ENCODE measurements at places on chromosomes 12 and 14.

DNA sequence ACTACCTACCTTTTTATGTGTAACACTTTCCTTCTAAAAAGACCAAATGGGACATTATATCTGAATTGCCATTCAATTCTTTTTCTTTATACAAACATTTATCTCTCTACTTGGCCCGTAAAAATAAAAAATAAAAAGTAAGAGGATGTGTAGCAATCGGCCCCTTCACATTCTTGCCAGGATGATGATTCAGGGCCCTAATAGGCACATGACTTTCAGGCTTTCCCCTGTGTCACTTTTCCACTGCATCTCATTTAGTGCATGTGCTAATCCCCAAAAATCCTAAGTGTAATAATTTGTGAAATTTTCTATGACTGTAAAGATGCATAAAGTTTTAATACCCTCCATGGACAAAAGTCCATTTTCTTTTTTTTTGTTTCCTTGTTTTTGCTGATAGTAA, 23.0 kb upstream of the ATP2B1 start:
- DNase-seq, result no peak

GRCh38 chr12:38158428-38159091, 158.0 kb upstream of the ALG10B start:
- DNase-seq, result no peak

DNA sequence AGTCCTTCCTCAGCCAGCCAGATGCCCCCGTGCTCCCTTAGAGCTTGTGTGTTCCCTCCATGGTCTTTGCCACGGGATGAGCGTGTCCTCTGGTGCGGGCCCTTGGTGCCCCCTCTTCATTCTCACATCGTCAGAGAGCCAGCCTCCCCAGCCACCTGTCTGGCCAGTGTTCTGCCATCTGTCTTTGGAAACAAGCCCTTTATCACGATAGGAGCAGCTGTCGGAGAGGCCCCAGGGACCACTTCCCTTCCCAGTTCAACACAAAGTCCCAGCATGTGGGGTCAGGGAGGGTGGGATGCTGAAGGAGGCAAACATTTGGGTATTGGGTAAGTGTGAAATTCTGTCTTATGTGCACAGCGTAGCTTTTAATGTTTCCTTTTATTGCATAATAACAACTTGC, 44.5 kb downstream of the DYNC1H1 start:
- no peak for DNase-seq

DNA sequence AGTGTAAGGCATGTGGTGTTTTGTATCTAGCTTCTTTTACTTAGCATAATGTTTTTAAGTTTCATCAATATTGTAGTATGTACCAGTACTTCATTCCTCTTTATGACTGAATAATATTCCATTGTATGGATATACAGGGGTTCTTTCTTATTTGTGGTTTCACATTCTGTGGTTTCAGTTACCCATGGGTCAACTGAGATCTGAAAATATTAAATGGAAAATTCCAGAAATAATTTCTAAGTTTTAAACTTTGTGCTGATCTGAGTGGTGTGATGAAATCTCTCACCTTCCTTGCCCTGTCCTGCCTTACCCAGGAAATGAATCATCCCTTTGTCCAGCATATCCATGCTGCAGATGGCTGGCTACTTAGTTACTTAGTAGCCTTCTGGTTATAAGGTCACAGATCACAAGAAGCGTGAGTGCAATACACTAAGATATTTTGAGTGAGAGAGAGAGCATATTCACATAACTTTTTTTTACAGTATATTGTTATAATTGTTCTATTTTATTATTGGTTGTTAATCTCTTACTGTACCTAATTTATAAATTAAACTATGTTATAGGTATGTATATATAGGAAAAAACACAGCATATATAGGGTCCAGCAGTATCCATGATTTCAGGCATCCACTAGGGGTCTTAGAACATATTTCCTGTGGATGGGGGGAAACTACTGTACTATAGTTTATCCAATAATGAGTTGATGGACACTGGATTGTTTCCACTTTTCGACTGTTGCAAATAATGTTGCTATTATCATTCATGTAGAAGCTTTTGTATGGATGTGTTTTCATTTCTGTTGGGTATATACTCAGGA, 59.6 kb upstream of the LRTM2 start:
- DNase-seq, result no peak

GRCh38 chr14:56367416-56367815, 212.2 kb upstream of the TMEM260 start:
- DNase-seq, result no peak

DNA sequence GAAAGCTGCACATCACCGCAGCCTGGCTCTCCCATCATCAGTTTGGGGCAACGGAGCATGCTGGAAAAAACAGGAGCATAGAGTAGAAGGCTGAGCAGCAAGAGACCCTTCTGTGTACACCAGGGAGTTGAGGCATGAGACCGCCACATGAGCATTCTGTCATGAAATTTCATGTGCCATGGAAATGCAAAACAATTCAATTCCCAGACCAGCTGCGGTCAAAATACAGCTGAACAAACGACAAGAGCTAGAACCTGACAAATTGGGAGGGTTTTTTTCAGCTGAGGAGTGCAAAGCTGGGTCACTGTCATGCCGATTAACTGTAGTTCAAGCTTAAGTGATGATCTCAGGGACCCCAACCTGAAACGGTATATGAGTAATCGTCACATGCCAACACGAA, 37.1 kb downstream of the TMEM30B start:
- DNase-seq, result no peak

DNA sequence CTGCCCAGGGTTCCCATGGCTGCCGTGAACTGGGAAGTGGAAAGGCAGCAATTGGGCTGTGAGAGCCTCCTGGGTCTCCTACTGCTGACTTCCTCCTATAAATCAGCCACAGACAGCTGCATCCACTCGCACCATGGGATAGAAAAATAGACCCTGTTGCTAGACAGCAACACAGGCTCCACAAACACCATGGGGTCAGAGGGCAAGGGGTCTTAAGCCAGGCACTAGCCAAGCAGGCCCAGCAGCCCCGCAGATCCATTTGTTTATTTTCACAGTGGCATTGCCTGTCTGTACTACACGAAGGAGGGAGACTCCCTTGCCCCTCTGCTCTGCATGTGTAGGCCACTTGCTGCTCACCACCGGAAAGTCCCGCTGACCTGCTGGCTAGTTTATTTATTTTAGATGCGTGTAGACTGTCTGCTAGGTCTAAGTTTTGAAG, 139.8 kb downstream of the DACT1 start:
- DNase-seq, result no peak
